ENCODE measurements at places on chromosomes 7 and 10. TPM values are rescaled to one million over a fixed set of nuclear protein-coding genes. Genes with fewer than 3 reads are reported as not detected.
A peak's percentile ranks its signal among the peaks of the same experiment; 100 is the strongest.

SLIT1 gene
- 0.11 TPM for total RNA-seq

DNA sequence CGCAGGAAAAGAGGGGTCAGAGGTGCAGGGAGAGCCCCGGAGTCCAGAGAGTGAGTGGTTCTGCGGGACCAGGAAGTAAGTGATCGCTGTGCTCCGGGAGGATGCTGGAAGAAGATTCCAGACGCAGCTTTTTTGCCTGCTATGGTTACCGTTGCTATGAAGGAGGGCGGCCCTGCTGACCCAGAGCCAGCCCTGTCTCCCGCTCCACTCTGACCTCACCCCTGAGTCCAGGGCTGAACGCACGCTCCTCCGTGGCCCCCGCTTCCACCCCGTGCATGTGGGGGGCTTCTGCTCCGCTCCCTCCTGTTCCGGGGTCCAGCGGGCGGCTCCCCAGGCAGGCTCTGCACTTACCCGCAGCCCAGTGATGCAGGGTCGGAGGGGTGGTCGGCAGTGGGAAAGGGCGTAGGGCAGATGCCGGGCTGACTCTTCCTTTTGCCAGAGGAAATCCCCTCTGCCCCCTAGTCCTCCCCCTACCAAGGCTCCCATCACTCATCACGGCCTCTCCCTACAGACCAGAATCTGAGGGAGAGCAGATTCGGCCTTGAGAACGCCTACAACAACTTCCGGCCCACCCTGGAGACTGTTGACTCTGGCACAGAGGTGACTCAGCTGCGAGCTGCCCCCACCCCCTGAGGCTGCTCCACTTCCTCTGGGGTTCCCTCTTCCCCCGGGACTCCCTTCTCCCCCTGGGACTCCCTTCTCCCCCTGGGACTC, 2.7 kb upstream of the MUC17 start:
- DNase-seq = peak; percentile 98

GRCh38 chr10:97072851-97073665, 112.7 kb downstream of the SLIT1 start:
- DNase-seq = peak; percentile 64

MNX1 gene
- total RNA-seq = 6.3 TPM

- DNase-seq = peak; percentile 17
Measured at GRCh38 chr7:21844742-21845141, 101.0 kb downstream of the CDCA7L start.

ZDHHC6 gene
- 26.3 TPM for total RNA-seq

GRCh38 chr7:38955892-38956291, 21.8 kb upstream of the POU6F2 start:
- DNase-seq = no peak

NODAL gene
- not detected for total RNA-seq

DNA sequence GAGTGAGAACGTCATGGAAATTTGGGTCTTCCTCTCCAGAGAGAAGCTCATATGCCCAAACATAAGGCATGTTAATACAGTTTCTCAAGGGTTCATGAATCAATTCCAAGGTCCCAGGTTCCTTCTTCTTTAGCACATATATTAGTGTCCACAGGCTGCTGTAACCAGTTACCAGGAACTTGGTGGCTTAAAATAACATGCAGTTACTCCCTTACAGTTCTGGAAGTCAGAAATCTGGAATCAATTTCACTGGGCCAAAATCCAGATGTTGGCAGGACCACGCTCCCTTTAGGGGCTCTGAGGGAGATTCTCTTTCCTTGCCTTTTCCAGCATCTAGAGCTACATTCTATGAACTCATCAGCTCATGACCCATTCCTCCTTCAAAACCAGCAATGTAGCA, 64.8 kb downstream of the MRC1 start:
- DNase-seq = no peak

DNA sequence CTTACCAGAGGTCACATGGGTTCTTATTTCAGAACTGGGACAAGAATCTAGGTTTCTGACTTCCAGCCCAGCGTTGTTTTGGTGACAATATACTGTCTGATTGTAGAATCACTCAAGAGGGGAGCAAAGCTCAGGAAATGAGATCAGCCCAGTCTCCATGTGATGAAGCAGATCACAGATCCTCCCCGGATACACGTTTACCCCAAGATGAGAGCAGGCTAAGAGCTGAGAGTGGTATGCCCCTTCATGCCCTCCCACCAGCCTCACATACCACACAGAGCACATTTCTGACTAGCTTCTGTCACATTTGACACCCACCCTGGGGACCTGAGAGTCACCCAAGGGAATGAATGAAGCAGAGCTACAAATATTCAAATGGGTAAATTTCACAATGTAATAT, 27.1 kb upstream of the PRKCQ start:
- no peak for DNase-seq

HMX3 gene
- 3.3 TPM for total RNA-seq

- DNase-seq = peak; percentile 96
Measured at GRCh38 chr7:100965723-100966541, 3.4 kb upstream of the MUC12 start.

PNLIPRP1 gene
- total RNA-seq = not detected

DNAJB12 gene
- 20.2 TPM for total RNA-seq
